Activated CD4-positive, alpha-beta T cell treated with anti-CD3 and anti-CD28 coated beads for 24 hours (primary cell): ENCODE measurements at places on chromosomes 7 and 10.

DNA sequence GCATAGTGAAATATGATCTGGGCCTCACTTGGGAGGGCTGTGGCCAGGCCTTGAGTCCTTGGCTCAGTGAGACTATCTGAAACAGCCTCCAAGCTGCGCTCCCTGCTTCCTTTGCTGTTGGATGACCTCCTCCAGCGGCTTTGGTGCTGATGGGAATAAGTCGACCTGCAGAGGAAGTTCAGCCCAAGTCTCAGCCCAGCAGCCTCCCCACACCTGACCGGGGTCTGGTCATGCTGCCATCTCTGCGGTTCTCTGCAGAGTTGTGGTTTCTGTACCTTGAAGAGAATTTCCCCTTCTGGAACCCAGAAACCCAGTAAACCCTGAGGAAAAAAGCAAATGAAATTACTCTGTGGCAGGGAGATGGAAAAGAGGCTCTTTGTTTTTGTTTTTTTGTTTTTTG, 4.6 kb upstream of the RBAK start:
- DNase-seq = no peak

GRCh38 chr7:82131215-82131614, 312.4 kb downstream of the CACNA2D1 start:
- DNase-seq = no peak

DNA sequence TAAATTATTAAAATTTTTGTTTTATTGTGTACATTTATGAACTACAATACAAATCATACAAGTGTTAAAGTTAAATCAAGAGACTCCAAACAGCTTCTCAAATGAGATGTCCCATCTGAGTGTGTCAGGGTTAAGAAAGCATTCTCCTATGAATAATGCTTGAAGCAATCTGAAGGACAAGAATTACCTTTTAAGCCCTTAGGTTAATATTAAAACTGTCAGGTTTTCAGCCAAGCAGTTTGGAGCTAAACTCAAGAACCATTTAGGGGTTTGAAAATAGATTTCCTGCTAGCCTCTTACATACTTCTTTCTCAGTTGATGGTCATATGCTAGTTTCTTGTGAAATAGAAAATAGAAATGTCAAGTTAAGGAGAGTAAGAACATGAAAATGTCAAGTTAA, 38.3 kb downstream of the LIPJ start:
- DNase-seq = no peak

DNA sequence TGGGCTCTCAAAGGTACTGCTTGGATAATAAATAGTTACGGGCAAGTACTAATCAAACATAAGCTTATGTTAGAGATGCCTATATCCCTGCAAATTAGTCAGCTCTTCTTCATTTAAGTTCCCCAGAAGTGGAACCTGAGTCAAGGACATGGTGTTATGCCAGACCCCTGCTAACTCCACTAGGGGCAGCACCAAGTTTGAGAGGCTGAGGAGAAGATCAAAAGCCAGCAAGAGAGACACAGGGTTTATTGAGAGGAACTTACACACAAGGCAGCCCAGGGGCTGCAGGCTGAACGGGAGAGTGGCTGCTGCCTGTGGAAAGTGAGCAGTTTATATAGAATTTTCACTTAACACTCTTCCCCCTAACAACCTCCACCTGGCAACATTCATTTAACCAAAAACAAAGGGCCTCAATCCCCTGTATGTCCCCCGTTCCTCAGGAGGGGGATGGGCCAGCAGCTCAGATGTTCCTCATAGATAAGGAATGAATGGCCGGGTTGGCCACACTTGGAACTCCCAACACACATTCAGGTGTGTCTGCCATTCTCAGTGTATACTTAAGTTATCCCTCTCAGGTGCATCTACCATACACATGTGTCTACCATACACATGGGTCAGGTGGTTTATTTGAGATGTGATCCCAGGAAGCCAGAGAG, 62.6 kb upstream of the GHITM start:
- no peak for DNase-seq

GRCh38 chr7:29316926-29317325, 122.4 kb downstream of the CHN2 start:
- no peak for DNase-seq

DNA sequence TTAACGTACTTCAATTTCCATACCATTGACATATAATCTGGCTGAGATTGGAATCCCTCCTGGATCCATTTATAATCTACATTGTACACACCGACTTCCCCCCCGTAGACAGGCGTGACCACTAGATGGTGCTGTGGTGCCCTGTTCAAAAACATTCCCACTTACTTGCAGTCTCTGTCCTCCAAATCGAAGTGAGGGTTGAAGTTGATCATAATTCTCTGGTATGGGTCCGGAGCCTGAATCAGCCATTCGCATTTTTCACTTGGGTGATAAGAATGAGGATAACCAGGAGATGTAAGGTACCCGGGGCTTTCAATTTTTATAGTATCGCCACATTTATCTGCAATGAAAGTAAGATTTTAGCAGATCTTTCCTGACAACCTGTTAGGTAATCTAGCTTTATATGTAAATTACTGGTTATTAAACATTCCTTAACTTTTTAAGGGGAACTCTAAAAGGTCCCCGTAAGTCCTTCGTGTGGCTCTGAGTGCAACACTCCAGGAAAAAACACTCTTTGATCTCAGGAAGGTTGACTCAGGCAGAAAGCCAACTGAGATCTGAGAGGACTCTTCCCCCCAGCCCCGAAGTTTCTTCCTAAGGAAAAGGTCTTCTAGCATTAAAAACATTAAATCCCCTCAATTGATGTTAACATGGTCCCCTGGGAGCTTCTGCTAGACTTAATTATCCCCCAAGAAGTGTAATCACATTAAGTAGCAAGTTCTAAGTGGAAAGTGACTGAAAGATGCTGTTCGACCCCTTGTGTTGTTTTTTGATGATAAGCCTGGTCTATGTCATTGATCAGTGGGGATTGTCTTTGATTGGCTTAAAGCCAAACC, 3.7 kb downstream of the NRP1 start:
- peak; percentile 75 for DNase-seq

DNA sequence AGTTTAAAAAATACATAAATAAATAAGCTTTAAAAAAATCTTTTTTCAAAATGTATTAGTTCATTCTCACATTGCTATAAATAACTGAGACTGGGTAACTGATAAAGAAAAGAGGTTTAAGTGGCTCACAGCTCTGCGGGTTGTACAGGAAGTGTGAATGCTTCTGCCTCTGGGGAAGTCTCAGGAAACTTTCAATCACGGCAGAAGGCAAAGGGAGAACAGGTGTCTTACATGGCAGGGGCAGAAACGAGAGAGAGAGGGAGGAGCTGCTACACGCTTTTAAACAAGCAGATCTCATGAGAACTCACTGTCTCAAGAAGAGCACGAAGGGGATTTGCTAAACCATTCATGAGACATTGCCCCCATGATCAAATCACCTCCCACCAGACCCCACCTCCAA, 114.6 kb downstream of the DNAJC1 start:
- DNase-seq = no peak

DNA sequence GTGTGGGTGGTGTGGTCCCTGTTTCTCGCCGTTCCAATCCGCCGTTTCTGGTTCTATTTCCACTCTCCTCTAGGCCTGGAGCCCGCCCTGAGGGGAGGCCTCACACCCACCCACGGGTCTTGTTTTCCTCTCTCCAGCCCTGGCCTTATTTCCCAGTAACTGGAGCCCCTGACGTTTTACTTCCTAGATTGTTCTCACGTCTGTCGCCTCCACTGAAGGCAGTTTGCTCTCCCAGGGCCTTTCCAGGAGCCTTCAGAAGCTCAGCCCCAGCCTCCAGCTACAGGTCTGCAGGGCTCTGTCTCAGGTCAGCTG, 30.6 kb downstream of the CFAP46 start:
- DNase-seq = no peak

DNA sequence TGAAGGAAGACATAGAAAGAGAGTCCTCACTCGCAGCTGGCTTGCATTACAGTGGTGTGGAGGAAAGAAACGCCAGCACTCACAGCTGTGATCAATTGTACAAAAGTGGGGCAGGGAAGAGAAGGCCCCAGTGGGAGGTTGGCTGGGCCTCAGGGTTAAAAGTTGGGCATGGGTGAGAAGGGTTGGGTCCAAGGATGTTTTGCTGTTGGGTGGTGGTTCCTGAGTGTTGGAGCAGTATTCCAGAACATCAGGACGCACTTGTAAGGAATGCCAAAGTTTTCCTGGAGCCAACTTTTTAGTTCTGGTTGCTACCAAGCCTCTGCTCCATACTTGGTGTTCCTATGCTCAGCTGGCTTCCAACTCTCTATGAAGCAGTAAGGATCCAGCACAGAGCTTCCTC, 55.4 kb upstream of the MKRN1 start:
- DNase-seq = no peak

DNA sequence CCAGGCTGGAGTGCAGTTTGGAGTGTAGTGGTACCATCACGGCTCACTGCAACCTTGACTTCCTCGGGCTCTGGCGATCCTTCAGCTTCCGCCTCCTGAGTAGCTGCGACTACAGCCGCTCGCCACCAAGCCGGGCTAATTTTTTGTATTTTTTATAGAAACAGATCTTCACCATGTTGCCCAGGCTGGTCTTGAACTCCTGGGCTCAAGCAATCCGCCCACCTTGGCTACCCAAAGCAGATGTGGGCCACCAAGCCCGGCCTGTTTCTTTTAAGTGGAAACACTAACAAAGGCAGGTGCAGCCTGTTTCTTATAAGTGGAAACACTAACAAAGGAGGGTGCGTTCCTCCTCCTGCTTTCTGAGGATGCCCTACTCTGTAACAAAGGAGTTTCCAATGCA, 18.2 kb downstream of the PRF1 start:
- no peak for DNase-seq

- no peak for DNase-seq
Observed at GRCh38 chr10:93993782-93994437, at the start of gene PLCE1. Gene PLCE1, plus strand, starts transcription at chr10:93993931. Its CDS starts 37,116 bp downstream, at chr10:94031047.

DNA sequence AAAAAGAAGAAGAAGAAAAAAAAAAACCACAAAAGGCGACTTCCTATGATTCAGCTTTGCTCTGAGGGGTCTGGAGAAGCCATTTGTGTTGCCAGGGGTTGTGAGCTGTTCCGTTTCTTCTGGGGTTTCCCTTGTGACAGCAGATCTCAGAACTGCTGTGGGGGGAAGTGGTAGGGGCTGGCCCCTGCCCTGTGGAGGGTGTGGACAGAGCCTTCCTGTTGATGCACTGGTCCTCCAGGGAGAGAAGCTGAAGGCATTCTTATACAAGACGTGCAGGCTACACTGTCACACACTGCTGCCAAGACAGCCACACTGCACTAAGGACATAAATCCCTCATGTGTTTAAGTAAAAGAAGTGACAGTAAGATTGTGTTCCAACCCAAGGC, 17.3 kb upstream of the CSGALNACT2 start:
- DNase-seq = peak; percentile 19

GRCh38 chr7:105126436-105126975, 112.5 kb downstream of the KMT2E start:
- DNase-seq = no peak

GRCh38 chr7:94943134-94943533, 35.7 kb downstream of the PPP1R9A start:
- no peak for DNase-seq

- no peak for DNase-seq
Observed at GRCh38 chr7:155913719-155914118, 101.5 kb upstream of the SHH start.

GRCh38 chr7:87598234-87599009, 2.3 kb downstream of the ABCB1 start:
- DNase-seq = no peak

DNA sequence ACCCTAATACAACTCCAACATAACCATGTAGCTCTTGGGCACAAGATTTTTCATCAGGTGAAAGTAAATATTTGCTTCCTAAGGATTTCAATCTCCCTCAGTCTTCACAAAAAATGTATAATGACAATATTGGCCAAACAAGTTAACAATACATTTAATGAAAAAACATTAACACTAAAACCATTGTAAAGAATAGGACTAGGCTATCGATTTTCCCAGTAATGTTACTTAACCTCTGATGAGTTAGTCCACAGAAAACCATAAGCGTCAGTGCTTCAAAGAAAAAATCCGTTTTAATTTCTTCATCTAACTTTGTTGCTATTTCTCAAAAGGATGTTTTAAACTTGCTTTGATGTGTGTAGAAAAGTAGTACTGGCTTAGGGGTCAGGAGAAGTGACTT, 1.2 kb downstream of the ZNF33B start:
- no peak for DNase-seq

- no peak for DNase-seq
Observed at GRCh38 chr10:132517951-132518521, 19.6 kb upstream of the INPP5A start.

DNA sequence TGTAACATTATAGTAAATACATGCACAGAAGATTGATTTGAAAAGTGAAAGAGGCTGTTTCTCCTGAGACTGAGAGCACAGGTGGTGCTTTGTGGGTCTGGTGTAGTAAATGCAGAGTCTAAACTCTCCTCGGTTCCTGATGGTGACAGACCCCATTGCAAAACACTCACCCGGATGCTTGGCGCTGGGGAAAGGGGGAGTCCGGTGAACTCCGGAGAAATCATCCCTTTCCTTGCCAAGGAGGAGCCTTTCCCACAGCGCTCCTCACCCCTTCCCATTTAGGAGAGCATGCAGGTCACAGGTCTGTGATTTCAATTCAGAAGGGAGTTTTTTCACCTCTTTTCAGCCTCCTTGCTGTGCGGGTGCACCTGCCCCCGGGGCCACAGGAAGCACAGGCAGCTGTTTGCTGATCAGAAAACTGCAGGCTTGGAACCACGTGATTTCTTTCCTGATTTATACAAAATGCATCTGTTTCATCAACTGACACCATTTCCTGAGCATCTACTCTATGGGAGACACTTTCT, 75.6 kb upstream of the LYZL2 start:
- DNase-seq = no peak

DNA sequence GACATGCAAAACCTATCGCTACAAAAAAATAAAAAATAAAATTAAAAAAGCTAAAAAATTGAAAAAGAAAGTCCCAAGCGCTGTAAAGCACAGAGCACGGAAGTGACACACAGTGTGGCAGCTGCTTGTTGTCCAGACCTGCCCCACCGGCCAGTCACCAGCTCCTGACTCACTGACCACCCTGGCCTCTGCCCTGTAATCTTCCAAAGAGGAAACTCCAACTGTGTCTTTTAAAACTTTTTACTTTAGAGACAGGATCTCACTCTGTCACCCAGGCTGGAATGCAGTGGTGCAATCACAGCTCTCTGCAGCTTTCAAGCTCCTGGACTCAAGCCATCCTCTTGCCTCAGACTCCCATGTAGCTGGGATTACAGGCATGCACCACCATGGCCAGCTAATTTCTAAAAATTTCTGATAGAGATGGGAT, 23.6 kb downstream of the GNA12 start:
- DNase-seq = no peak

- no peak for DNase-seq
Observed at GRCh38 chr10:9762966-9763656, 1254.6 kb upstream of the CELF2 start.

- no peak for DNase-seq
Observed at GRCh38 chr10:74827045-74827441, 643 bp downstream of the KAT6B start.
